Memory B cell (primary cell): ENCODE measurements at places on chromosomes 7 and 10.

GRCh38 chr10:15780353-15781135 lies 60.8 kb upstream of the ITGA8 start:
- no peak overlapping the region for H3K27ac ChIP-seq
- no peak overlapping the region for H3K4me3 ChIP-seq
- H3K4me1 ChIP-seq: no peaks in the 10 kb centered on the region
- peaks cover 66% of the 10 kb centered on the region for H3K36me3 ChIP-seq

- no peaks in the 10 kb centered on the region for H3K4me1 ChIP-seq
- no peak overlapping the region for H3K27ac ChIP-seq
- peaks cover 22% of the 10 kb centered on the region for H3K36me3 ChIP-seq
- no peak overlapping the region for H3K4me3 ChIP-seq
- no peaks in the 10 kb centered on the region for H3K27me3 ChIP-seq
Measured at GRCh38 chr7:139182363-139182762, 48.7 kb upstream of the UBN2 start.

DNA sequence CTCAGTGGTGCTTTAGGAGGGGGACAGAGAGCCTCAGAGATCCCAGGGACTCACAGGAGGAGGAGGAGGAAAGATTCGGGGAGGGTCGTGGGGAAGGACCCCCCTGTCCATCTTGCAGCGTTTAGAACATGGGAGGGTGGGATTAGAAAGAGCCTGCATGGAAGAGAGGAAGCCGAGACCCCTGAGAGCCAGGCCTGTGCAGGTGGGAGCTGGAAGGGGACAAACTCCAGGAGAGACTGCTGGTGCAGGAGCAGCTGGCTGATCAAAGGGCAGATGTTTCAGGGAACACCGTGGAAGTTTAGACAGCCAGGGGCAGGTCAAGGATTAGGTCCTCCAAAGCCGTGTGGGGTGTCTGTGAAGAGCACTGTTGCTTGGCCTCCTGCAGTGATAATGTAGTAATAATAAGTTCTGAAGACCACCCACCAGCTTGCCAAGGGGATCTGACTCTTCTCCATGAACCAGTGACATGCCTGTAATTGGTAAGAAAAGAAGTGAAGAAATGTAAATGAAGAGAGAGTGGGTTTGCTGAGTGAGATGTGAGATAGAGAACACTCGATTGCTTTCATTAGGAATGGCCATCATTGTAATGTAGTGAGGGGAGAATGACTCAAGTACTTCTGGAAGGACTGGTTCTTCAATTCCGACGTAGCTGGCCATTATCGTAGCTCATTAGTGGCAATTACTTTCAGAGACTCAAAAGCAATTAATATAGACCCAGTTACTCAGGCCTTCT lies 425.6 kb downstream of the PAXIP1 start:
- H3K27me3 ChIP-seq: no peaks in the 10 kb centered on the region
- no peaks in the 10 kb centered on the region for H3K4me1 ChIP-seq
- no peaks in the 10 kb centered on the region for H3K36me3 ChIP-seq
- H3K4me3 ChIP-seq: no peak overlapping the region
- no peak for DNase-seq
- H3K27ac ChIP-seq: no peak overlapping the region

- no peaks in the 10 kb centered on the region for H3K36me3 ChIP-seq
- no peak overlapping the region for H3K27ac ChIP-seq
- DNase-seq: no peak
- H3K27me3 ChIP-seq: peaks cover 13% of the 10 kb centered on the region
Measured at GRCh38 chr7:94289071-94289470, 105.6 kb upstream of the COL1A2 start.

GRCh38 chr10:65891073-65891981 lies 1034.5 kb upstream of the LRRTM3 start:
- no peak for DNase-seq
- H3K27ac ChIP-seq: no peak overlapping the region
- no peaks in the 10 kb centered on the region for H3K4me1 ChIP-seq
- no peaks in the 10 kb centered on the region for H3K27me3 ChIP-seq
- H3K4me3 ChIP-seq: no peak overlapping the region

DNA sequence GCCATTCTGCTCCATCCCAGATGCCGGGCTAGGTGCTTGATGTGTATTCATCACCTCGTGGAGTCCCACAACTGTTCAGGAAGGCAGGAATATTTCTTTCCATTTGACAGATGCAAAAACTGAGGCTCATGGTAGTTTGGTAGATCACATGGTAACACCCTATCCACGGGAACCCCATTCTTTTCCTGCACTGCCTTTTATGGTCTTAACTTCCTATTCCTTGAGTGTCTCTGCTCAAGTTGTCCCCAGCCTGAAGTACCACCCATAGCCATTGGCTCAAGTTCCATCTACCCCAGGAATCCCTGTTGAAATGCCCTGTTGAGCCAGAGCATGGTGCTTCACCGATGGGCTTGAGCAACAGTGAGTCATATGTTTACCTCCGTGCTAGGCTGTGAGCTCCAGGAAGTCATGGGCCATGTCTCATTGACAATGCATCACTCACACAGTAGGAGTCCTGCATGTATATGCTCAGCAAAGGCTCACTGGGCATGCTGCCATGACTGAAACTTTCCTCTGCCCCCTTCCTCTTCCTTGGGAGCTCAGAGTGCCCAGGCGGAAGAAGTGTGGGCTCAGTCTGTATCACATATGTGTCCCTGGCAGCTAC lies 71.7 kb upstream of the ADAM12 start:
- no peaks in the 10 kb centered on the region for H3K27me3 ChIP-seq
- H3K27ac ChIP-seq: no peak overlapping the region
- H3K4me3 ChIP-seq: no peak overlapping the region

GRCh38 chr7:107614425-107614824 lies 34.4 kb downstream of the BCAP29 start:
- no peak for DNase-seq
- H3K27ac ChIP-seq: no peak overlapping the region
- no peaks in the 10 kb centered on the region for H3K27me3 ChIP-seq
- no peak overlapping the region for H3K4me3 ChIP-seq
- peaks cover 13% of the 10 kb centered on the region for H3K36me3 ChIP-seq

DNA sequence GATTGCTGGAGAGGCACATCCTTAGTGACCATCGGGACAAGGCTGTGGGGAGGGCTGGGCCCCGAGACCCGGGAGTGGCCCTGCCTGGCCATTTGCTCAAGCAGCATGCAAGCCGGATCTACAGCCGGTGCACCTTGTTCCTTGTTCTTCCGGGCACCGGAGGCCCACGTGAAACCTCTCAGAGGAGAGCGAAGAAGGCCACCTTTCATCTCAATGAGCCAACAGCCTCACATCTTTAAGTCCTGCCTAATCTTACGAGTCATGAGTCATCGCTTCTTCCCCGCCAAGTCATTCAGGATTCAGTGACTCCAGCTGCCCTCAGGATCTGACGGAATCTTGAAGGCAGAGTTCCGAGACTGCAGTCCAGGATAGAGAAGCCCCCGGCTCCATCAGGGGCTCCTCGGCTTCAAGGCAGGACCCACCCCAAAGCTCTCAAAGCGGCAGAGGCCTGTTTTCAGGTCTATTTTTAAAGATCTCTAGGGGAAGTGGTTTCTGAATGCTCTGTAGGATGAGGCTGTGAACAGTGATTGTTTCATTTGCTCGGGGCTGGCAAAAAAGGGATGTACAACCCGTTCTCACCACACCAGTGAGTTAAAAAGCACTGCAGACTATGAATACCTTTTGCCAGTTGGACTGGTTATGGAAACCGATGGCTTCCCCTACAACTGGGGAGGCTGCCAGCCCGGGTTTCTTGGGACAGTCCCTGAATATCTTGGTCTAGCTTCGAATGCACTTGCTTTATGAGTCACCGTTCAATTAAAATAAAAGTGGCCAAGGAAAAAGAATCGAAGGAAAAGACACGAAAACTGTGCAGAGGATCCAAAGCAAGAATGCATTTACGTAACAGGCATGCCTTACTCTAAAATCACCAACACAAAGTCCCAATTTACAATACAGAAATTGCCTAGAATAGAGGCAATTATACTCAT lies 57.2 kb upstream of the ECHDC3 start:
- H3K4me1 ChIP-seq: peaks cover 62% of the 10 kb centered on the region
- DNase-seq: peak; percentile 70
- H3K27me3 ChIP-seq: no peaks in the 10 kb centered on the region
- H3K27ac ChIP-seq: peak overlapping the region; percentile 98
- H3K36me3 ChIP-seq: peaks cover 2% of the 10 kb centered on the region
- peak overlapping the region; percentile 90 for H3K4me3 ChIP-seq

DNA sequence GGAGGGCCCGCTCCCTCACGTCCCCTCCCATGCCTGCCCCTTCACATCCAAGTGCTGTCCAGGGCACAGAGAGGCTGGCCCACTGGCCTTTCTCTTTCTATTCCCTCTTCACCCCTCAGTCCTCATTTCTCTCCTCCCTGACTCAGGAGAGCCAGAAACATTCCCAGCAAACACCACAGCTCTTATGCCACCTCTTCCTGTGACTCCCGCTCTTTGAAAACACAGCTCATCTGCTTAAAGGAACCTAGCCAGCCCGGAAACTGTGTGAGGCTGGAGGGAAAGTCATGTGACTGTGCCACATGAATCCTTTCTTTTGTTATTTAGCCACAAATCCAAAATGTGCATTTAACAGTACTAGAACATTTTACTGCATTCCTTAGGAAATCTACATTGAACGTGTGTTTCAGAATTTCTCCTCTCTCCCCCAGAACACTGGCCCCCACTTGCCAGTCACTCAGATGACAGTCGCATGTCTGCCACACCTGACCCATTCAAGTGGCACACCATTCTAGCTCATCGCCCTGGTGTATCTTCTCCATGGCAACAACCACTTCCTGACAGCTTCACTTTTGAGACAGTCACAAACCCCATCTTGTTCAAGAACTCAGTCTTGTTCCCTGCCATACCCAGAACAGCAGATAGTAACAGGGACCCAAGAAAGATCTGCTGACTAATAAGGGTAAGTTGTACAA lies 42.8 kb downstream of the GRB10 start:
- H3K4me3 ChIP-seq: no peak overlapping the region
- no peak for DNase-seq
- H3K27me3 ChIP-seq: peaks cover 7% of the 10 kb centered on the region
- H3K4me1 ChIP-seq: peaks cover 6% of the 10 kb centered on the region

DNA sequence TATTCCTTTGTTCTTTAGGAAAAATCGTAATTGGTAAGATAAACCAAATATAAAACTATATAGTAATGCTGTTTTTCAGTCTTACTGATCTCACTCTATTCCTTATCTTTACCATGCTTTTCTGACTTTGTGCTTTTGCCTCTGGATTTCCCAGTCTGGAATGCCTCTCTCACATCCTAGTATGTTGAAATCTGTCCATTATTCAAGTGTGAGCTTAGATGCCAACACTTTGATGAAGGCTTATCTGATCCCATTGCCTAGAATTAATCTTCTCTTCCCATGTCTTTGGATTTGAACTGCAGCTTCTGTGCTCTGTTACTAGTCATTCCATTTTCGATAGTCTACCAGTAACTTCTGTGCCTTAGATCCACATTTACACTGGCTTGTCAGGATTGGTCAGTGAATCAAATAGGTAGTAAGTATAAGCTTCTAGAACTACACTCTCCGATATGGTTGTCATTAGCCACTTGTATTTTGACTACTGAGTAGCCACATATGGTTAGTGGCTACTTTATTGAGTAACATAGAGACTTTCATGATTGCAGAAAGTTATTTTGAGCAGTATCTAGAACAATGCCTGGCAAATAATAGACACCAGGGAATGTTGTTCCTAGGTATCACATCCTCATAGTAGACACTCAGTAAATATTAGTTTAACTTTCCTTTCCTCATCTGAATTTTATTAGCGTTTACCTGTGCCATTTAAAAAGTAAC lies 92.9 kb downstream of the BMPR1A start:
- no peaks in the 10 kb centered on the region for H3K4me1 ChIP-seq
- H3K36me3 ChIP-seq: peaks cover 24% of the 10 kb centered on the region
- DNase-seq: no peak
- H3K4me3 ChIP-seq: no peak overlapping the region
- H3K27me3 ChIP-seq: no peaks in the 10 kb centered on the region

- H3K4me1 ChIP-seq: peaks cover 5% of the 10 kb centered on the region
- no peaks in the 10 kb centered on the region for H3K36me3 ChIP-seq
- peaks cover 13% of the 10 kb centered on the region for H3K27me3 ChIP-seq
- no peak overlapping the region for H3K27ac ChIP-seq
- no peak overlapping the region for H3K4me3 ChIP-seq
- DNase-seq: no peak
Measured at GRCh38 chr7:4139656-4140625, 542.2 kb upstream of the FOXK1 start.

GRCh38 chr10:9613338-9614075 lies 1404.2 kb upstream of the CELF2 start:
- H3K4me3 ChIP-seq: no peak overlapping the region
- H3K27me3 ChIP-seq: no peaks in the 10 kb centered on the region
- no peak overlapping the region for H3K27ac ChIP-seq
- H3K4me1 ChIP-seq: peaks cover 3% of the 10 kb centered on the region
- no peaks in the 10 kb centered on the region for H3K36me3 ChIP-seq

GRCh38 chr10:97515271-97515978 lies 16.7 kb downstream of the UBTD1 start:
- H3K27ac ChIP-seq: no peak overlapping the region
- H3K27me3 ChIP-seq: peaks cover 20% of the 10 kb centered on the region
- peaks cover 7% of the 10 kb centered on the region for H3K4me1 ChIP-seq
- DNase-seq: no peak

GRCh38 chr10:67098461-67098860 lies 172.6 kb downstream of the LRRTM3 start:
- no peak for DNase-seq
- no peak overlapping the region for H3K27ac ChIP-seq
- H3K4me3 ChIP-seq: no peak overlapping the region
- H3K27me3 ChIP-seq: no peaks in the 10 kb centered on the region
